ENCODE measurements at places on chromosomes 7 and 10.

DNA sequence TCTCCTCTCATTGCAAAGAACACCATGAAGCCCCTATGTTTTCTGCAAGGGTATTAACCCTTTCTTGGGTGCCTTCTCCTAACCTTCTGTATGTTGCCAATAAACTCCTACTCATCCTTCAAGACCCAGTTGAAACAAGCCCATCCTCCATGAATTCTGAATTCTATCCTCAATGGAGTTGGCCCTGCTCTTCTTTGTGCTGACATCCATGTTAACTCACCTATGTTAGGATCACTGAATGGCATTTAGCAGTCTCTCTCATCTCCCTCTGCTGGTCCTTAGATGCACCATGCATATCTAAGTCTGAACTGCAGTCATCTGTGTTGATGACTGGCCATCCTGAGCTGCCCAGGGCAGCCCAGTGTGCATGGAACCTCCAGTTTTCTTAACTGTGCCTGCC lies 129.8 kb downstream of the BUB3 start:
- no peak for DNase-seq

- DNase-seq, result no peak
Observed at GRCh38 chr7:132771301-132771730, 195.0 kb upstream of the PLXNA4 start.

GRCh38 chr10:29228562-29228961 lies 60.3 kb upstream of the LYZL1 start:
- no peak for DNase-seq

DNA sequence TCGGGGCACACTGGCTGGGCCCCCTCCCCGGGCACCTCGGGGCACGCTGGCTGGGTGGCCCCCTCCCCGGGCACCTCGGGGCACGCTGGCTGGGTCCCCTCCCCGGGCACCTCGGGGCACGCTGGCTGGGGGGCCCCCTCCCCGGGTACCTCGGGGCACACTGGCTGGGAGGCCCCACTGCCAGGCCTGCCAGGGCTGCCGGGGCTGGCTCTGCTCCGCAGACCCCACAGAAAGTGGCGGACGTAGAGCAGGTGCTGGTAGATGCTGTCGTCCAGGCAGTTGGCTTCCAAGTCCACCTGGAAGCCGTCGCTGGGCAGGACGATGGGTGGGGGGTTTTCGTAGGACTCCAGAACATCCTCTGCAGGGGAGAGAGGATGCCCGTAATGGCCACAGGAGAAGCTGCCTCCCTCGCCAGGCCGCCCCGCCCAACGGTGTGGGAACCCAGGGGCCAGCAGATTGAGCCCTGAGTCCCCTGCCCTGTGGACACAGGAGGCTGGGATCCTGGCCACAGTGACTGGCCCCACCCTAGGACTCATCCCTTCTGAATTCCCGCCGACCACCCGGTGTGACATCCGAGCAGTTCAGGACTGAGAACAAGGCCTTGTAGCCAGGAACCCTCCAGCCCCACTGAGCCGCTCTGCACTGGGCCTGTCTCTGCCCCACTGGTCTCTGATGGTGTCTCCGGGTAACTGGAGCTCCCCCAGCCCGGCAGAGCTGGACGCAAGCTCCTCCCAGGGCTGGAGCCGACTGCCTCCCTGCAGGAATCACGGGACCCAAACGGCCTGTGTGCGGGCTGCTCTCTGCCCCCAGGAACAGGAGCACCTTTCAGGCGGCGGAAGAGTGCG lies 28.2 kb downstream of the AP5Z1 start:
- peak; percentile 61 for DNase-seq

- DNase-seq, result no peak
Observed at GRCh38 chr10:24113901-24114300, 95.0 kb upstream of the KIAA1217 start.

GRCh38 chr7:13457790-13458189 lies 531.7 kb downstream of the ETV1 start:
- DNase-seq, result no peak

GRCh38 chr7:69199661-69200060 lies 398.6 kb upstream of the AUTS2 start:
- no peak for DNase-seq

DNA sequence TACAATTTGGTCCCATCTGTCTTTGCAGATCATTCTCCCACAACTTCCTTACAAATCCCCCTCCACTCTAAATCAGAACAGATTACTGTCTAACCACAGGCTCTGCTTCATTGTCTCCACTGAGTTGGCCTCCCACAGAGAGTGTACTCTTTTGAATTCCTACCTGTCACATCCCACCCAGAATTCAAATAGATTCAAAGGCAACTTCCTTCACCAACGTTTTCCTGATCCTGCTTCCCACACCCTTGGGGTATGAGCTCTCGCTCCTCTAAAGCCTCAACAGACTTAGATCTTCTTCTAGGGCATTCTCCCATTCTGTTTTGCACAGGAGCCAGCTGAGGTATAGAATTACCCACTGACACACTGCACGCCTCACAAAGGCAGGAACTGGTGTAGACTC lies 197.8 kb upstream of the CDCA7L start:
- no peak for DNase-seq

DNA sequence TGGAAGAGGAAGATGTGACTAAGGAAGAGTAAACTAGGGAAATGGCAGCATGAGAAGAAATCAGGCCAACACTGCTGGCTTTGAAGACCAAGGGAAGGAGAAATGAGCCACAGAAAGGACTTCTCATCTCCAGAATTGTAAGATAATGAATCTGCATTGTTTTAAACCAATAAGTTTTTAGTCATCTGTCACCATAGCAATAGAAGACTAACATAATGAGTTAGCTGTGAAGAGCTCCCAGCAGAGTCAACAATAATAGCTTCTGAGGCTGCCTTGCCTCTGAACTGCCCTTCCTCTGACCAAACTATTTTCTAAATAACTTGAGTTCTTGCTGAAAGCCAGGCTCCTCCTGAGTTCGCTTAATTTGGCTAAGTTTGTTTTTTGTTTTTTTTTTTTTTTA lies 103.6 kb downstream of the CACNA2D1 start:
- no peak for DNase-seq

- DNase-seq, result peak; percentile 54
Observed at GRCh38 chr7:114081606-114082425, 163.0 kb upstream of the PPP1R3A start.

DNA sequence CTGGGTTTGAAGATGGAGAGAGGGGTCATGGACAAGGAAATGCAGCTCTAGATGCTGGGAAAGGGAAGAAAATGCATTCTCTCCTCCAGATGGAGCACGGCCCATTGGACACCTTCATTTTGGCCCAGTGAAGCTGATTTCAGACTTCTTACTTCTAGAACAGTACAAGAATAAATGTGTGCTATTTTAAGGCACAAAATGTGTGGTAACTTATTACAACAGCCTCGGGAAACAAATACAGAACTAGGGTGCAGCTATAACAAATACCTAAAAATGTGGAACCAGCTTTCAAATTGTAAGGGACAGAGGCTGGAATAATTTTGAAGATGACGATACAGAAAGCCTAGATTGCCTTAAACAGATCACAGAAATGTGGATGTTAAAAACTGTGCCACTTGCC lies 54.1 kb downstream of the CYTH3 start:
- no peak for DNase-seq

GRCh38 chr10:30997536-30998235 lies 34.0 kb downstream of the ZNF438 start:
- no peak for DNase-seq

DNA sequence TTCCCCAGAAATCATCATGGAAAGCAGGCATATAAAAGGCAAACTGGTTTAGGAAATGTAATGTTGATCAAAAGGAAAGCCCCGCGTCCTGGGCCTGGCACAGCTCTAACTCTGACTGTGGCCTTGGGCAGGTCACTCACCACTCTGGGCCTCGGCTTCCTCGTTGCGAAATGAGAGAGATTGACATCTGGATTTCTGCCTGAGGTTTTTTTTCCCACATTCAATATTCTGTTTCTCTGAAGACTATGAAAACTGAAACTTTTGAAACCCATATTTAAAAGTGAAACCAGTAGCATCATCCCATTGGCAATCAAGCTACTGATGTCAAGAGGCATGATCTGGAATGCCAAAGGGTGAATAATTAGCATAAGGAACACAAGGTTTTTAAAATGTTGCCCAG lies 369.7 kb upstream of the NPVF start:
- DNase-seq, result no peak

- no peak for DNase-seq
Observed at GRCh38 chr10:10055656-10056442, 961.8 kb upstream of the CELF2 start.

- DNase-seq, result peak; percentile 80
Observed at GRCh38 chr7:128398016-128398840, 11.6 kb downstream of the IMPDH1 start.

- DNase-seq, result no peak
Observed at GRCh38 chr7:6166443-6166891, 106.0 kb downstream of the CYTH3 start.

DNA sequence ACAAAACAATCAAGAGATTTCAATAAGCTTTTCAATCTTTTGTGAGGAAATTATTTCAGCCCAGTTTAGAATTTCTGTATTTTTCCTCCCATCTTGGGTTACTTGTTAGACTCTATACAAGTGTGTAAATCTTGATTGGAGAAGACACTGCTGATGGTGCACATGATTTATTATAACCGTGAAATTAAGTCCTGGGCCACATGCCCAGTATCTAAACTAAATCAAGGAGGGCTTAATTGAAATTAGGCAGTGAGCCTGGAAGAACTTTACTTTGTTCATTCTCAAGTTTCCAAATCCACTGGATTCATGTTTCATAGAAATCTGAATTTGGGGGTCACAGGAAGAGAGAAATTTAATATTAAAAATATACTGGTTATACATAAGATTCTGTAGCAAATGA lies 44.5 kb downstream of the CSTF2T start:
- no peak for DNase-seq

DNA sequence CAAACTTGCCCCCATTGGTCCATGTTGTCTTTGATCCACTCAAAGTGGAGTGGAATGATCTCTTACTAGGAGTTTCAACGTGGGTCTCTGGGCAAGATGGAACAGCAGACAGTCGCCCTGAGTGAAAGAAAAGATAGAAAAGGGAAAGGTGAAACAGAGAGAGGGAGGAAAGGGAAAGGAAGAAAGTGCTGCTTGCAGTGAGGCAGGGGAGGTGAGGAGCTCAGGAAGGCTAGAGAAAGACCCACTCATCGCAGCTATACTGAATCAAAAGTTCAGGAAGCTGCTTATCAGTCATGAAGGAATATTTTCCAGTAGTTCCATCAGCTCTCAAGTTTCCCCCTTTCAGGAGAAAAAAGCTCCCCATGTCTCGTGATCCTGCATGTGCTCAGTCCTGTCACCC lies 86.9 kb downstream of the ZNF467 start:
- no peak for DNase-seq

DNA sequence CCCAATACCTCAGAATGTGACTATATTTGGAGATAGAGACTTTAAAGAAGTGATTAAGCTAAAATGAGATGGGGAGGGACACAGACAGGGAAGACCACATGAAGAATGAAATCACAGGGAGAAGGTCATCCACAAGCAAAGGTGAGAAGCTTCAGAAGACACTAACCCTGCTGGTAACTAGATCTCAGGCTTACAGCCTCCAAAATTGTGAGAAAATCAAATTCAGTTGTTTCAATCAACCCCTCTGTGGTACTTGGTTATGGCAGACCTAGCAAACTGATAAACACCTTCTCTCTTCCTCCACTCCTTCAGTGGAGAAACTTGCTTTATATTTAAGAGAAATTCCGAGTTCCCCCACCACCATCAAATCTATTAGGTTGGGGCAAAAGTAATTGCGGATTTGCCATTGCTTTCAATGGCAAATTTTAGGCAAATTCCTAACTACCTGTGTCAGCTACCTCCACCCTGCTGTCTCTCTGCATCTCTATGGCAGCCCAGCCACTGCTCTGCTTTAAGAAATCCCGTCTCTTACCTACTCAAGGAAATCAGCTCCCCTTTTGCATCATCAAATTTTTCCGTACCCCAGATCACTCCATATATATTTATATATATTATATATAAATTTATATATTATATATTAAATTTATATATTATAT lies 38.2 kb downstream of the SEMA3E start:
- no peak for DNase-seq

DNA sequence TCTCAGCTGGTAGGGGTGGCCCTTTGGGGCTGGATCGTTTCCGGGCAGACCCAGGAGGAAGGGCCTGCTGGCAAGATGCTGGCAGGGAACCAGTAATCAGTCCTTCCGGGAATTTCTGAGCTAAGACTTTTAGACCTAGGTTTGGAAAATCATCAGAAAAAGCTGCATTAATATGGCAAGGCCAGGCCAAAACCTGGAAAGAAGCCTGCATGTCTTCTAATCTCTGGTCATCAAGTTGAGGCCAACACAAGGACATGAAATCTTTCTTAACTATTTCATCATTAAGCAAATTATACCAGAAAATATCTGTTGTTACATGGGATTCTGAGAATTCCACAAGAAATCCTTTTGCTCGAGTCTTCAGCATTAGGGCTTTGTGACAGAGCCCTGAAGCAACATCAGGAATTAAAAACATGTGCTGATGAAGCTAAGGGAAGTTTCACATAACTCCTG lies 19.9 kb downstream of the CPA1 start:
- no peak for DNase-seq

DNA sequence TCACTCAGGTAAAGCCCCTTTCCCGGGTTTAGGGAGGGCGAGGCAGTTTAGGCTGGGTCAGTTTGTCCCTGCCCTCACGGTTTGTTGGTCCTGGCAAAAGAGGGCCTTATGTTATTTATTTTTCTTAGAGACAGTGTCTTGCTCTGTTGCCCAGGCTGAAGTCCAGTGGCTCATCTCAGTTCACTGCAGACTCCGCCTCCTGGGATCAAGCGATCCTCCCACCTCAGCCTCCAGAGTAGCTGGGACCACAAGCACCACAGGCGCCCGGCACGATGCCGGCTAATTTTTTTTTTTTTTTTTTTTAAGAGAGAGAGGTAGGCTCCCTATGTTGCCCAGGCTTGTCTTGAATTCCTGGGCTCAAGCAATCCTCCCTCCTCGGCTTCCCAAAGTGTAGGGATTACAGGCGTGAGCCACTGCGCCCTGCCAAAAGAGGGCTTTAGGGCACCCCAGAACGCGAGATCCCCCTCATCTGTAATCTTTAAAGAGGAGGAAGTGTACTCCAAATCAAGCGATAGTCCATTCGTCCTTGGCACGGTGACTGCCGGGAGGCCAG lies 626 bp upstream of the BMS1 start:
- no peak for DNase-seq

DNA sequence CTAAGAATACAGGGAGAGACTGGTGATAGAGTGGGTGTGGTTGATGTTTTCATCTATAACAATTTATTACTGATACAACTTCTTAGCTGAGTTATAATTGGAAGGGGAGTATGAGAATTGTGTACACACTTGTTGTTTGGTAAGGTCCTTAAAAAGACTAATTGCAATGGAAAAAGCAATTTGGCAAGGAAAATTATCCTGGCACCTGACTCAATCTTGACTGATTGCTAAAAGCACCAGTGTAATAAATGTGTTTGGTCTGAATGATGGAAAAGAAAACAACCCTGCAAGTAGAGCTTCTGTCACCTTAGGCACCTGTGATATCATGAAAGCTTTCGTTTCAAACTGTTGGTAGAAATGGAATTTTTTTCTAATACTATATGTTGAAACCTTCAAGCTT lies 6.7 kb upstream of the GSDME start:
- DNase-seq, result no peak

- peak; percentile 91 for DNase-seq
Observed at GRCh38 chr10:119657725-119658124, 6.5 kb downstream of the BAG3 start.

- DNase-seq, result peak; percentile 51
Observed at GRCh38 chr10:104318326-104318725, 19.9 kb downstream of the ITPRIP start.

GRCh38 chr10:78572565-78572964 lies 496.2 kb upstream of the ZMIZ1 start:
- peak; percentile 82 for DNase-seq

Measured in sigmoid colon (tissue), 7 donors.